ENCODE measurements at places on chromosomes 4 and X.
A peak's percentile ranks its signal among the peaks of the same experiment; 100 is the strongest.

DNA sequence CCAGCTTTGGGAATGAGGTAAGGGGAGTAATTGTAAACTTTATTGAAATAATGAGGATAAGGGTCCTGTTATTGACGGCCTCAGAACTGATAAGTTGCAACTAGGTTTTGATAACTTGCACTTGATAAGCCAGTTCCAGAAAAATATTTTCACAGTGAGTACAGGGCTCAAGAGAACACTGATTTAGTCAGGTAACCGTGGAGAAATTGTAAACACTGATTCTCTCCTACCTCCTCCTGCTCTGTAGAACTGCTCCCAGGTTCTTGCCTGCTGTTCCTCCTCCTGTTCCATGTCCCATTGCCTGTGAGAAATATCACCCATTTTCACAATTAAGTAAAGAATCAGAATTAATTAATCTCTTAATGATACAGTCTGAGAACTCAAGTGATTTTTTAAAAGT, 55.0 kb upstream of the CXXC4 start:
- no peak for DNase-seq

GRCh38 chr4:146023334-146023967, 84.8 kb upstream of the ZNF827 start:
- no peak for DNase-seq

DNA sequence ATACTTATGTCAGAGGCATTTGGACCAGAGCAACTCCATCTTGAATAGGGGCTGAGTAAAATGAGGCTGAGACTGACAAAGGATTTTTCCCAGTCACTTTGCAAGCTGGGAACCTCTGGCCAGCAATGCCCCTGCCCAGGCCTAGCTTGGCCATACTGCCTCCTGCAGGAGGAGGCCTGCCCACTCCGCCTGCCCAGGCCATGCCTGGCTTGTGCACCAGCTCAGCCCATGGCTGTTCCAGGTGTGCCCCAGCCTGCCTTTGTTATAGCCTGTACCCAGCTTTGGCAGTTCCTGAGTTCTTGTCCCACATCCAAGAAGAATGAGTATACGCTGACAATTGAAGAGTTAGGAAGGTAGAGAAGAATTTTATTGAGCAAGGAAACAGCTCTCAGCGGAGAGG, 176.1 kb downstream of the AASDH start:
- DNase-seq = no peak

GRCh38 chr4:152100379-152101201, 339.8 kb upstream of the GATB start:
- no peak for DNase-seq

DNA sequence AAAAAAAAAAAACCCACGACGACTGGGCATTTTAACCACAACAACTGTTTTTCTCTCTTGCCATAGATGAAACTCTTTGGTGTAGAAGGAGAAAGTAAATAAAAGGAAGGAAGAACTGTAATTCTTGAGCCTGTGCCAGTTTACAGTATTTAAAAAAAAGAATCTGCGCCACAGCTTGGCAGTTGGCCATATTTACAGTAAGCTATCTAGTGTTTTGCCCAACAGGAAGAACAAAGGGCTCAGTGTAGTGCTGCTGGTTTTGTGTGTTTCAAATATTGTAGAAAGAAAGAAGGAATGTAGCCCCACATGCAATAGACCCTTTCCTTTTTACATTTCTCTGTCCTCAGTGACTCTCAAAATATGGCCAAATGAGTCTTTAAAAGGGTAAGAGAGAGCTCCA, 66.1 kb downstream of the NR3C2 start:
- DNase-seq = no peak

DNA sequence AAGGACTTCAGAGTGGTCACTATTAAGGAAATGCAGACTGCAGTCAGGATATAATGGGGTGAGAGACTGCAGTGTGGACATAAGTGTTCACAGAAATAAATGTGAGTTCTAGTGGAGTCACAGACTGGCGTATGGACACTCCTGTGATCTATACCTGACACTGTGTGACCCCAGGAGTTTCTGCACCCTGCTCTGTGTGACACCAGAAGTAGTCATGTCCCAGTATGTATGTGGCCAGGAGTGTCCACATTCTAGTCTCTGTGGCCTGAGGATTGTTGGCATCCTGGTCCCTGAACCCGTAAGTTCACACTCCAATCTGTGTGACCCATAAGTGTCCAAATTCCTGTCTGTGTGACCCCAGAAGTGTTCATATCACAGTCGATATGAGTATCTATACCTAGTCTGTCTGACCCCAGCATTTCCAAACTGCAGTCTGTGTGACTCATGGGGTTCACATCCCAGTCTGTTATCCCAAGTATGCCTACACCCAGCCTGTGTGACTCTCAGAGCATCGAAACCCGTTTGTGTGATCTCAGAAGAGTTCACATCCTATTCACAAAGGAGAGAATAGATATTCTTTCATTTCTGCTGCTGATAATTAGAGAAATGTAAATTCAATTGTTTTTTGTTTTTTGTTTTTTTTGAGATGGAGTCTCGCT, 16.3 kb downstream of the WDR13 start:
- DNase-seq = no peak

- DNase-seq = no peak
These were observed 658 bp downstream of the KDM6A start for GRCh38 chrX:44873415-44874276.

- DNase-seq = no peak
These were observed 21.5 kb downstream of the TNIP2 start for GRCh38 chr4:2734612-2735011.

DNA sequence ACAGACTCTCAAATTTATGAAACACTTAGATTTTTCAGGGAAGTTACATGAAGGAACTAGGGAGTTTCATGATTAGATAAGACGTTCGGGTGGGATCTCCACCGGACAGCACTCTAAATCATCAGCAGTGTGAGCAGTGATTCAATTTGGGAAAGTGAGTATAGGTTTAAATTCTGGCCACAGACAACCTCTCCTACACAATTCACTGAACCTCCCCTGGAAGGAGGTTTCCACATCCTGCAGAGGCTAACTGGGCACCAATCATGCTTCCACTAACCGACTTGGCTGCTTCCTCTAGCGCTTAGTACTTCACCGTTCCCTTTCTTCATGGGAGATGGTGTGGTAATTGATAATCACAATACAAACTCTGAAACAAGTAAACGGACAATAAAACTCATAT, 5.6 kb downstream of the CXCL9 start:
- DNase-seq = no peak

DNA sequence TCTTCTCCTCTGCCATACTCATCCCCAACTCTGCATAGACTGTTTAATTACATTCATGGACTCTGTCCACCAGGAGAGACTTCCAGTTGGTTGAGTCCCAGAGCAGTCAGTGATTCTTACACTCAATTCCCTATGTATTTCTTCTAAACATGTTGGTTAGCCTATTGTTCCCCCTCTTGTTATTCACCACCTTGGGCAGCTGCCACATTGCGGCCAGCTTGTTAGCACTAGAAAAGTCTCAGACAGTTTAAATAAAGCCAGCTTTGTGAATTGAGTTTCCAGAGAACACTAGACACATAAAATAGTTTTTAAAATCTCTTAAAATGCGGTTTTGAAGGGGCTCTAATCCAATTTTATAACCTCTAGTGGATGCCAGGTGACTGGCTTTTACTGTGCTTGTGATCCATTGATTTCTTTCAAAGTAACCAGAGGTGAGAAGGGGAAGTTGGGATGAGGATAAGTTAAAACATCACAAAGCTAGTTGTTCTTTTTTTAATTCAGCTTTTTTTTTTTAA, 827.7 kb downstream of the FSTL5 start:
- no peak for DNase-seq

GRCh38 chrX:100263650-100264049, 146.4 kb downstream of the PCDH19 start:
- no peak for DNase-seq

- no peak for DNase-seq
These were observed 340.9 kb downstream of the CHIC1 start for GRCh38 chrX:73903941-73904340.

- no peak for DNase-seq
These were observed 36.1 kb upstream of the OTUD4 start for GRCh38 chr4:145216535-145216934.

GRCh38 chr4:102324730-102325129, 20.6 kb downstream of the SLC39A8 start:
- no peak for DNase-seq

DNA sequence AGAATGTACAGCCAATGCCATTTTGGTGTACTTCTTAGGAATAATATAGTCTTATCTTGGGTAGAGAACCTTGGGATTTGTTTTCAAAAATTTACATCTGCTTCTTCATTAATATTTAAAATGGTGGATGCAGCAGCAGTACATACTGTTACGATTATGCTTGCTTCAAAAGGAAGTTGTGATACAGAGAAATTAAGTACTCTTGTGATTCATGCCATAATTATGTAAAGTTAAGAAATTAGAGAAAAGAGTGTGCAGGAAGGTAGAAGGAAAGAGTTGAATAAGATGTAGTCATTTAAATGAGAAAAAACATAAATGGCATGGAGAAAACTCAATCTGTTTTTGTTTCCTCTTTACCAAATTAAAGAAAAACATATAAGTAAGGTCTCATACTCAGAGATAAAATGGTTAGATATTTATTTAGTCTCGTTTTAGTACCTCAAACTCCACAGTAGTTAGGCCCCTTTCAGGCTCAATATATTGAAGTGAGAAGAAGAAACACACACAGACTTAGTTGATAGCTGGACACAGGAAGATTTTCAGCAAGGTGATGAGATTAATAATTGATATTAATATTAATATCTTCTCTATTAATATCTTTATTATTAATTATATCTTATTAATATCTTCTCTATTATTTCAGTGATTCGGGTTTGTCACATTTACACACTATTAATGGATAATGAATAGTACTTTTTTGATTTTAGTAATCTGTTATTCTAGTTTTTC, 70.1 kb upstream of the HPGD start:
- no peak for DNase-seq

DNA sequence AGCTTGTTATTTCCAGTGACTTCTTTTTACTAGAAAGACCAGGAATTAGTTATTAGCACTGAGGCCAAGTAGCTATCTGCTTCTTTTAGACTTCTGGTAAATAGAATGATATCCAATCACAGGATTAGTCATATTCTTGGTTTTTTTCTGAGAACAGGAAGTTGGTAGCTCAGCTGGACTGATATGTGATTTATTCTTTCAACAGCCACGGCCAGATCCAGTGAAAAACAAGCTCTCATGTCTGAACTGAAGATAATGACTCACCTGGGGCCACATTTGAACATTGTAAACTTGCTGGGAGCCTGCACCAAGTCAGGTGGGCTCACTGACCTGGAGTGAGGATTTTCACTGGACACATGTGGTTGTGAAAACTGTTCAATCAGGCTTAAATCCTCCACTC, 48.6 kb downstream of the PDGFRA start:
- no peak for DNase-seq

- no peak for DNase-seq
These were observed 362.3 kb downstream of the PABPC4L start for GRCh38 chr4:133839326-133839725.

DNA sequence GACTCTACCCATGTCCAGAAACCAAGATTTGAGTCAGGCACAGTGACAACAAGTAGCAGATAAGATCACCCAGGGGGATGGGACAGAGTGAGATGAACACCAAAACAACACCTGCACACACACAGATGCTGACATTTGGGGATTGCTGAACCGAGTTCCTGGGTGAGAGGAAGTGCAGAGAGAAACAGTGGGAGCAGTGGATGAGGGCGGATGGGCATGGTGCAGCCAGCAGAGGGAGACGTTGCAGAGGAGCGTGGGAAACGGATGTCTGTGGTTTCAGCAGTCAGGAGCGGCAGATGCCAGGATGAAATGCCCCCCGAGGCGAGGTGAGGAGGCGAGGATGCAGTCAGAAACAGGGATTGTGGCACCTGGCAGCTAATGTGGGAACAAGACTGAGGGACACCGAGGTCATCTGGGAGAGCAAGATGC, 78.6 kb upstream of the STS start:
- DNase-seq = no peak

- no peak for DNase-seq
These were observed 116.5 kb downstream of the MAML3 start for GRCh38 chr4:140037353-140038030.

DNA sequence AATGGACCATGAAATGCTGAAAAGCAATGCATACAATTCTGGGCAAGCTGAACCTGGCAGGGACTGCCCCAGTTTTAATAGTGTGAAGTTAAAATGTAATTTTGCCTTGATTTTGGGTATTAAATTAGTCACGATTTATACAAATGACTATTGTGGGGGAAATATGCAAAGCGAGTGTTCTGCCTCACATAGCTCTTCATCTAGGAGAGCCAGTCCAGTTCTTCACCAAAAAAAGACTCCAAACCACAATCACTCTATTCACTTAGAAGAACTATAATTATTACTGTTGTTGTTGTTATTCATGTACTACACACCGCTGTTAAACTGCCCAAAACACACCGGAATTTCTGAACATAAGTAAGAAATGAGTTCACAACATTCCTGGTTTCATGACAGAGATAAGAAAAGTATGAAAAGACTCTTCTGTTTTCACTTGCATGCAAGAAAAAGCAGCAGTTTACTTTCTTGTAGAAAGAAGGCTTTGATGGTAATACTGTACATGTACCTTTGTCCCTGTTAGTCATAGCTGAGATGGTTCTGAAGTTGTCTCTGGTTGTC, 101.9 kb downstream of the QRFPR start:
- no peak for DNase-seq

DNA sequence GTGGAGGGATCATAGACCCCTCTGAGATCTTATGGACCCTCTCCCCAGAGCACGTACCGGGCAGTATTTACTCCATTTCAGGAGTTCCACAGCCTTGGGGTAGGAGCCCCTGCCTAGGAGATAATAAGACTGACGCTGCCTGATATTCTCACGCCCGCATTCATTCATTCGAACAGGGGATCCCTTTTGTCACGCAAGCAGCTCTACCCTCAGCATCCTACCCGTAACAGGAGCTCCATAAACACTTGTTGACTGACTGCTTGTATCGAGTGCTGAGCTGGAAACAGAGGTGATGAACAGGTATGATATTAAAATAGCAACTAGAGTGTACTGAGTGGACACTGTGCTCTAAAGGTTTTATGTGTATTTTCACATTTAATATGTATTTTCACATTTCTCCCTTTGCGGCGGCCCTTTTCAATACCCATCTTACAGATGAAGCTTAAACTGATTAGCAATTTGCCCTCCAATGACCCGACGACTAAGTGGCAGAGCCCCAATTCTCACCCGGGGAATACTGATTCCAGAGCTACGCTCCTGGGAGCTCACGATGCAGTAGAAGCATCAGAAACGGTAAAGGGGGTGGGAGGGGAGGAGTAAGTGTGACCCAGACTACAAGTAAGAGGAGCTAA, 888 bp downstream of the RAB28 start:
- peak; percentile 5 for DNase-seq

GRCh38 chr4:183399126-183399522, 45.3 kb upstream of the CDKN2AIP start:
- no peak for DNase-seq

- no peak for DNase-seq
These were observed 175.2 kb upstream of the ADAMTS3 start for GRCh38 chr4:72744103-72744725.

GRCh38 chr4:143586080-143586479, 72.6 kb downstream of the SMARCA5 start:
- no peak for DNase-seq

DNA sequence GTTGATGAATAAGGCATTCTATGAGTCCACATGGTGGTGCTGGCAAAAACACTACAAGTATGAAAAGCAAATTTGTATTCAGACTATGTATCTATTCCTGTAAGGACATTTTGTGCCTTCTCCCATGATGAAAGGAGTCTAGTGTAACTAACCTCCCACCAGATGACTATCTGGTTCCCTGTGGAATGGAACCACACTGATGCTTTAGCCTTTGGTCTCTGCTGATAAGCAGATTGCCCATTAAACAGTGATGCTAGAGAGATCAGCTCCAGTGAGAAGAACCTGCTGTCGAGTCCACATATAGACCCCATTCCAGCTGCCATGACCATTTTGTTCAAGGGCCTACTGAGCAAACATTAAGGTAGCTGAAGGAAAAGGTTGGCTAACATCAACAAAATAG, 10.5 kb upstream of the THOC2 start:
- no peak for DNase-seq
